Frontal cortex (tissue), 4 donors: ENCODE measurements at places on chromosomes 5 and 9. TPM values are rescaled to one million over a fixed set of nuclear protein-coding genes. Genes with fewer than 3 reads are reported as not detected.

CHSY3 gene
- total RNA-seq = 31.4 TPM

PCDHGA3 gene
- total RNA-seq = 4.1 TPM

PRR16 gene
- total RNA-seq = 1.2 TPM

TLX3 gene
- total RNA-seq = not detected

INSL6 gene
- not detected for total RNA-seq

PCDHA1 gene
- total RNA-seq = 8.6 TPM

ARRDC3 gene
- 259 TPM for total RNA-seq

PFN3 gene
- 0.82 TPM for total RNA-seq

DIPK1B gene
- 26.9 TPM for total RNA-seq

GHR gene
- 1.6 TPM for total RNA-seq

RETREG1 gene
- total RNA-seq = 73.0 TPM

CCDC192 gene
- total RNA-seq = not detected

DMRT3 gene
- total RNA-seq = not detected

VAV2 gene
- total RNA-seq = 31.0 TPM

KCNN2 gene
- total RNA-seq = 29.8 TPM

PCAT7 gene
- total RNA-seq = not detected

DNAH5 gene
- total RNA-seq = 3.7 TPM

PDLIM4 gene
- 2.0 TPM for total RNA-seq

TMEFF1 gene
- 53.0 TPM for total RNA-seq

GPR151 gene
- total RNA-seq = 0.41 TPM

NDST1 gene
- total RNA-seq = 16.3 TPM

GADD45G gene
- total RNA-seq = 4.5 TPM

PCDHB5 gene
- 7.3 TPM for total RNA-seq

PTPN3 gene
- total RNA-seq = 3.3 TPM

HAVCR1 gene
- total RNA-seq = 0.82 TPM

IQGAP2 gene
- total RNA-seq = 9.4 TPM

FIBCD1 gene
- 0.82 TPM for total RNA-seq

GZMA gene
- total RNA-seq = 0.41 TPM

RNF224 gene
- not detected for total RNA-seq

AJM1 gene
- 0.82 TPM for total RNA-seq

NMRK1 gene
- total RNA-seq = 6.1 TPM

NUTM2G gene
- total RNA-seq = not detected

ZFP2 gene
- total RNA-seq = 8.2 TPM

CCL21 gene
- total RNA-seq = not detected

GIN1 gene
- 16.3 TPM for total RNA-seq

HTR4 gene
- total RNA-seq = 1.2 TPM

CD274 gene
- total RNA-seq = under 0.01 TPM

EIF4E1B gene
- under 0.01 TPM for total RNA-seq

NMUR2 gene
- total RNA-seq = not detected

FBXL7 gene
- total RNA-seq = 1.2 TPM

WDR38 gene
- total RNA-seq = not detected
